Lung (tissue), 17 donors: ENCODE measurements at places on chromosomes 16 and 17. TPM values are rescaled to one million over a fixed set of nuclear protein-coding genes. Genes with fewer than 3 reads are reported as not detected.

DNA sequence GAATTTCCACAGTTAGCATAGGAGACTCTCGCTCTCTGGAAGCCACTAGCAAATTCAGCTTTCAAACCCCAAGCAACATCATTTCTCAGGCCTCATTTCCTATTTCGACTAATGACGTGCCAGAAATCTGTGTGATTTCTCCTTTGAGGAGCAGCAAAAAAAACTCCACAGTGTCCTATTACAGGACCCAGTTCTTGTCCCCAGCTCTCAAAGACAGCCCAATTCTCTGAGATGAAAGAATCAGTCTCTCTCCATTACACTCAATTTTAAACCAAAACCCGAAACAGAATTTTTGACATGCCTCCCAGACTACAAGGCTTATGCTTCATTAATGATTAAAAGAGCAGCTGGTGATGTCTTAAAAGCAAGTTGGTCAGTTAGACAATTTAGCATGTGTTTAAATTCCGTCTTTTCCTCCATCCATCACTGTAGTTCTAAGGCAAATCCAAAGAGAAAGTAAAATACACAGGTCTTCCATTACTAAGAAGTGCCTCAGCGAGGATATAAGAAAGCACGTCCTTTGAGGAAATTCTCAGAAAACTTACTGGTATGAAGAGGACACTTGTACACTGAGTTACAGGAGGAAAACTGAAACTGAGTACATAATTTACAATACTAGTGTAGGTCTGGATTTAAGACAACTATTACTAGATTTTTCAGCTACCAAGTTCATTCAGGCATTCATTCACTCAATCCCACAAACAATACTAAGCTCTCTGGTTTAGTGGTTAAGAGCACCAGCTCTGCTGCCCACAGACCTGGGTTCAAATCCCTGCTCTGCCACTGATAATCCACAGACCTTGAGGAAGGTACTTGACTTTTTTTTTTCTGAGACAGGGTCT lies 12.5 kb downstream of the TOM1L2 start:
- no peak overlapping the region for H3K4me3 ChIP-seq
- peaks cover 13% of the 10 kb centered on the region for H3K4me1 ChIP-seq
- H3K27me3 ChIP-seq = no peaks in the 10 kb centered on the region
- peak; percentile 48 for DNase-seq
- H3K27ac ChIP-seq = peak overlapping the region; percentile 89

GRCh38 chr17:57085448-57086068 lies 512 bp downstream of the AKAP1 start:
- H3K27me3 ChIP-seq = no peaks in the 10 kb centered on the region
- peak; percentile 64 for DNase-seq
- peak overlapping the region; percentile 78 for H3K4me3 ChIP-seq
- H3K27ac ChIP-seq = peak overlapping the region; percentile 92
- H3K4me1 ChIP-seq = no peaks in the 10 kb centered on the region

DNA sequence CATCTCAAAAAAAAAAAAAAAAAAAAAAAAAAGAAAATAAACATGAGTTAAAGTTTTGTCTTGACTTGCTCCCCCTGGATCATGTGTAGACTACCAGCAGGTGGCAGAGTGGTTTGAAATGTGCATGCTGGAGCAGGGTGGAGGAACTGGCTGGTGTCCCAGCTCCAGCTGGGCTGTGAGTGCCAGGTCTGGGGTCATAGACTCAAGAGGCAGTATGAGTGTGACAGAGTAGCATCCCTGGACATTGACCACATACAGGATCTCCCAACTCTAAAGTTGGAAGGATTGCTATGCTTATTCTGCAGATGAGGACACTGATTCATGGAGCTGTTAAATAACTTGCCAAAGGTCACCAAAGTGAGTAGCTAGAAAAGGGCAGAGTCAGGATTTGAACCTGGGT lies 198.0 kb upstream of the MPHOSPH6 start:
- H3K4me3 ChIP-seq = no peak overlapping the region
- no peak overlapping the region for H3K27ac ChIP-seq
- H3K36me3 ChIP-seq = no peaks in the 10 kb centered on the region
- H3K4me1 ChIP-seq = no peaks in the 10 kb centered on the region
- H3K27me3 ChIP-seq = no peaks in the 10 kb centered on the region
- peak; percentile 76 for DNase-seq

DNA sequence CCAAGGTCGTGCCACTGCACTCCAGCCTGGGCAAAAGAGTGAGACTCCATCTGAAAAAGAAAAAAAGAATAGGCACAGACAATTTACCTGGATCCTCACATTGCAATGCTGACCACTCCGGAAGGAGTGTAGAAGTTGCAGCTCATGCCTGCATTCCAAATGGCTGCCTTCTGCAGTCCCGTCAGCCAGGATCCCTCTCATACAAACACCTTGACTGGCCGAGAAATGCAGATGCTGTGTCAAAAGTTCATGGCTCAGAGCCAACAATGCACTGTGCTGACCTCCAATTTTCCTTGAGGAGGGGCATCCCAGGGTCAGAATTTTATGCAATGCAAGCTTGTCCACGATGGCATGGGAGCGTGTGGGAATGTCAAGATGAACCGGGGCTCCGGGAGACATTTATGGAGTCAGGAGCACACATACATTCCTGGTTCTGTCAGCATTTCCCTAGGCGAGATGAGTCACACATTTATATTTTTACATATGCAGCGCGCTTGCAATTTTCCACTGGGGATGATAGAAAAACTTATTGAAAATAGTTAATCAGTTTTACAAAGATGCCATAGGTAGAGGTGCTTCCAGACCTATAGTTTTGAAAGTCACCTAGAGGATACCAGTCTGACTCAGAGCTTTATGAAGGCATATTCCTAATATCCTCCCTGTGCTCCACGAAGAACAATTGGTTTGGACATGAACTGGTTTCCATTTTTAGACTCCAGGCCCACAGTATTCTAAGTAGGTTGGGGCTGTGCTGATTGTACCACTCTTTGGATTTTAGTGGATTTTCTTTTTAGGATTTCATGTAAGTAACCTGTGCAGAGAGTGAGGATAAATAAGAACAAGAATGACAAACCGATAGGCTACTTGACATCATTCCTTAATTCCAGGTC lies 614.6 kb downstream of the MAF start:
- no peaks in the 10 kb centered on the region for H3K27me3 ChIP-seq
- peaks cover 6% of the 10 kb centered on the region for H3K4me1 ChIP-seq
- H3K4me3 ChIP-seq = no peak overlapping the region
- no peak overlapping the region for H3K27ac ChIP-seq
- DNase-seq = no peak

GRCh38 chr16:4501071-4501478 lies 24.9 kb downstream of the HMOX2 start:
- DNase-seq = peak; percentile 50
- H3K27ac ChIP-seq = no peak overlapping the region
- H3K36me3 ChIP-seq = peaks cover 8% of the 10 kb centered on the region
- H3K4me3 ChIP-seq = no peak overlapping the region
- H3K4me1 ChIP-seq = peaks cover 9% of the 10 kb centered on the region
- no peaks in the 10 kb centered on the region for H3K27me3 ChIP-seq

- no peak for DNase-seq
- H3K4me3 ChIP-seq = no peak overlapping the region
- H3K27me3 ChIP-seq = no peaks in the 10 kb centered on the region
- H3K4me1 ChIP-seq = no peaks in the 10 kb centered on the region
Observed at GRCh38 chr16:58608601-58609136, 21.0 kb downstream of the CNOT1 start.

- H3K27me3 ChIP-seq = no peaks in the 10 kb centered on the region
- H3K4me1 ChIP-seq = peaks cover 4% of the 10 kb centered on the region
- H3K36me3 ChIP-seq = no peaks in the 10 kb centered on the region
- H3K4me3 ChIP-seq = peak within 1 kb of the TSS; percentile 78
- peak within 1 kb of the TSS; percentile 99 for H3K27ac ChIP-seq
- DNase-seq = peak; percentile 85
Observed at GRCh38 chr17:44829523-44830358, at the start of gene GJC1. GJC1 (minus strand) TSS chr17:44830287; CDS start chr17:44805817, 24,470 bp downstream.

DNA sequence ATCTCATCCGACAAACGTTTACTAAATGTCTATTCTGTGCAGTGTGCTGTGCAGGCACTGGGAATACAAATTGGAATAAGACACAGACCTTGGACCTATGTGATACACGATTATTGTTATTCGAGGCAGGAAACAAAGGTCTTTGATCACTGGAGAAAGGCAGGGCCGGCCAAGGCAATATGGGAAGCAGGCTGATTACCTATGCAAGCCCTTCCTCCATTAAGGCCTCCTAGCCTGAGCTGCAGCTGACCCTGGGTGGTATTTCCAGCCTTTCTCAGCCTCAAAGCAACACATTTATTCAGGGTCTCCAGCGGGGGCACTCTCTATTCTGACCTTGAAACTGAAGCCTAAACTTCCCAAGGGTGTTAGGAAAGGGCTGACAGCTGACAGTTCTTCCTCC lies 13.4 kb downstream of the ST6GALNAC1 start:
- no peak overlapping the region for H3K4me3 ChIP-seq
- no peaks in the 10 kb centered on the region for H3K4me1 ChIP-seq
- no peak for DNase-seq
- H3K36me3 ChIP-seq = no peaks in the 10 kb centered on the region

GRCh38 chr16:10345629-10346028 lies 40.2 kb upstream of the ATF7IP2 start:
- no peaks in the 10 kb centered on the region for H3K27me3 ChIP-seq
- no peak for DNase-seq
- no peaks in the 10 kb centered on the region for H3K4me1 ChIP-seq
- H3K4me3 ChIP-seq = no peak overlapping the region

DNA sequence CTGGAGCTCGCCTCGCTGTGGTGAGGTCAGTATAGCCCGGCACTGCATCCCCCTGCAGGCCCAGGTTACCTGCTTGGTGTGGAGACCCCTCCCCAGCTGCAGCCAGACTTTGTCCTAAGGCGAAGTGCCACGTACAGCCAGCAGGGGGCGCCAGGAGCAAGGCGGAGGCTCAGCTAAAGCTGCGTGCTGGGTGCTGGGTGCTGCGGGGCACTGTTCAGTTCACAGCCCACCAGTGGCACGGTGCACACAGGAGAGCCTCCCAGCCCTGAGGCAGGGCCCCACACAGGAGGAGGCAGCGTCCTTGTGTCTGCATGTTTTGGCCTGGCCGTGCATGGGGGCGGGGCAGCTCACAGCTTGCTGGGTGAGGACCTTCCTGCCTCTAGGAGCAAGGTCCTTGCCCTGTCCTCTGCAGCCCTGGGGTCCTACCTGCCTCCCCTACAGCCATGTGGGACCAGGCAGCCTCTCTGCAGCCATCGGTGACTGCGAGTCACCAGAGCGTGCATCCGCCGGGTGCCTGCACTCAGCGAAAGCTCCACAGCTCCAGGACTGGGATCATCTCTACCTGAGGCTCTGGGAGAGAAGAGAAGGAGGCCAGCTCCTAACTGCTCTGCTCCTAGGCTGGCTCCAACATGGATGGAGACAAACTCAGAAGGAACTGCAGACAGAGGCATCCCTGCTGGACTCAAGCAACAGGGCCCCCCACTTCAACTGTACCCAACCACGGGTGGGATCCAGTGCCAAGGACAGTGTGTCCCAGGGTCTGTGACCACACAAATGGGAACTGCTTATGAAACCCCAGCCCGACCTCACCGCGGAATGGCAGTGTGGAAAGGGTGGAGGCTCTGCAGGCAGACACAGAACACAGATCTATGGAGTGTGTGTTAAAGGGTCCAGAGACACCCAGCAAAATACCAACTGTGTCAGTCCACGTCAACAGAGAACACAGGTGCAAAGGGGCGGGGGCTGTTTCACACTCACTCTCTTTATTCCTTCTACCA lies 19.0 kb downstream of the SLC7A5 start:
- H3K4me1 ChIP-seq = peaks cover 23% of the 10 kb centered on the region
- DNase-seq = no peak
- H3K27ac ChIP-seq = no peak overlapping the region
- no peaks in the 10 kb centered on the region for H3K36me3 ChIP-seq
- no peaks in the 10 kb centered on the region for H3K27me3 ChIP-seq

DNA sequence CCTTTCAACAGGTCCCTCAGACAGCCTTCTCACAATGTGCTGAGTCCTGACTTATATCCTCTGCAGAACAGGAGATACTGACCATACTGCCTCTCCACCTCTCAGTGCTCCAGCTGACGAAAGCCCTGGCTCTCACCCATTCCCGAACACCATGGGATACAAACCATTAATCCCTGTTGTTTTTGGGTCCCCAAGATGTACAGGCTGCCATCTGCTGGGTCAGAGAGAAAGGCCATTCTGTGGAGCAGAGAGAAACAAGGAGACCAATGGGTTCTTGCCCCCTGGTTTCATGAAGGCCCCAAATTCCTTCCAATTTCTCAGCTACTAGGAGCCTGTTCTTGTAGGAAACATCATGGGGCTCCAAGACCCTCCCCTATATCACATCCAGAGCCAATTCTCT lies 3.0 kb downstream of the ERN2 start:
- no peak overlapping the region for H3K27ac ChIP-seq
- no peak overlapping the region for H3K4me3 ChIP-seq
- no peak for DNase-seq
- H3K4me1 ChIP-seq = peaks cover 3% of the 10 kb centered on the region

DNA sequence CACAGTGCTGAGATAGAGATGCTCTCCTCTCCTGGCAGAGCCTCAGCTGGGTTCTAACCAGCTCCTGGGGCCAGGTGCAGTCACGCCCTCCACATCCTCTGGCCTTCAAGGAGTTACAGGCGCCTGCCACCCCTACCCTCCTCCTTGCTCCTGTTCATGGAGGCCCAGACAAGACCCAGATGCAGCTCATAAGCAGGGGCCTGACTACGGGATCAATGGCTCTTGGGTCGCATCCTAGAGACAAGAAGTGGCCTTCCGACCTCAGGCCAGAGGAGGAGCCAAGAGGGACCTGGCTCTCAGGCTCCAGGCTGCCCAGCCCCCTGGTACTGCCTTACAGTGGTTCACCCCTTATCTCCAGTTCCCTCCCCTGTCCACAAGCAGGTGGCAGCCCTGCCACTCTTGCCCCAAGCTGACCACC lies 23.0 kb downstream of the ARHGAP27 start:
- DNase-seq = no peak
- no peaks in the 10 kb centered on the region for H3K36me3 ChIP-seq
- H3K4me1 ChIP-seq = peaks cover 16% of the 10 kb centered on the region
- peak overlapping the region; percentile 18 for H3K4me3 ChIP-seq

DNA sequence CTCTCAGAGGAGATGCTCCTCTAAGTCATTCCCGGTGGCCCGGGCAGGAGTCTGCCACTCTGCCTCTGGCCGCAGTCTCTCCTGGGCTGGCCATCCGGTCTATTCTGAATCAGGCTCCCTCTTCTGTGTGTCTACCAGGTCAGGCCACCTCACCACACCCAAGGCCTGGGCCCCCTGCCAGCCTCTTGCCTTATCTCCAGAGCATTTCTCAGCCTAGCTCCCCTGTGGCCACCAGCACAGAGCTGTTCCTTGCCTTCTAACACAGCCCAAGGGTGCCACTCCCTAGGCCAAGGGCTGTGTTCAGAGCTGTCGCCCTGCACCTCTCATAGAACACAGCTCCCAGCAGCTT lies 55.3 kb downstream of the MYO18A start:
- H3K27ac ChIP-seq = no peak overlapping the region
- H3K4me3 ChIP-seq = no peak overlapping the region
- H3K36me3 ChIP-seq = peaks cover 8% of the 10 kb centered on the region

- no peaks in the 10 kb centered on the region for H3K4me1 ChIP-seq
- no peak overlapping the region for H3K27ac ChIP-seq
- no peaks in the 10 kb centered on the region for H3K36me3 ChIP-seq
- H3K4me3 ChIP-seq = no peak overlapping the region
- H3K27me3 ChIP-seq = no peaks in the 10 kb centered on the region
Observed at GRCh38 chr17:60093694-60094093, 15.0 kb upstream of the HEATR6 start.

KRT9 gene
- total RNA-seq = not detected

DLX4 gene
- 2.2 TPM for total RNA-seq

NECAB2 gene
- 0.34 TPM for total RNA-seq

ENKD1 gene
- 27.1 TPM for total RNA-seq

GINS2 gene
- 2.5 TPM for total RNA-seq

SLC35G3 gene
- total RNA-seq = not detected

GJC1 gene
- total RNA-seq = 13.0 TPM
